ENCODE measurements at places on chromosomes 11 and 22.

- DNase-seq, result peak; percentile 87
Observed at GRCh38 chr11:2825889-2826678, 59.5 kb downstream of the CDKN1C start.

DNA sequence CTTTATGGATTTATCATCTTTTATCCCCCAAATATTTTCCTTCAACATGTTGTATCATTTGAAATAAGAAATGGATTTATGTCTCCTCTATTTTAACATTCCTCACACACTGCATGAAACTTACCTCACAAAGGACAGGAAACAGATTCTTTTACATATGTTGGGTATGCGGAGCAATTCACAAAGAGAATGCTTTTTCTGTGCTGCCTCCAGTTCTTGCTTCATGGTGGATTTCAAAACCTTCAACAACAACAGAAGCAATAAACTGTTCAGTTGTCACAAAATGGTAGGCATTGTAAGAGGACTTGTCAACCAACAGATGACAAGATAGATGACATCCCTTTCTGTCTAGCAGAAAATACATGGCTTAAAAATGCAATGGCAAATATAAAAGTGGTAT lies 36.5 kb upstream of the SLC22A24 start:
- no peak for DNase-seq

GRCh38 chr11:131687291-131688047 lies 317.1 kb downstream of the NTM start:
- DNase-seq, result no peak

GRCh38 chr22:27801616-27802345 lies at the start of gene MN1:
Gene MN1, minus strand, starts transcription at chr22:27801756. Its CDS starts 1,213 bp downstream, at chr22:27800543.
- DNase-seq, result peak; percentile 15

GRCh38 chr11:66720899-66721470 lies 8.0 kb downstream of the SPTBN2 start:
- no peak for DNase-seq

- peak; percentile 99 for DNase-seq
Observed at GRCh38 chr22:29603358-29604075, at the start of gene NF2. Gene NF2, plus strand, starts transcription at chr22:29603633. Its CDS starts 366 bp downstream, at chr22:29603999.

DNA sequence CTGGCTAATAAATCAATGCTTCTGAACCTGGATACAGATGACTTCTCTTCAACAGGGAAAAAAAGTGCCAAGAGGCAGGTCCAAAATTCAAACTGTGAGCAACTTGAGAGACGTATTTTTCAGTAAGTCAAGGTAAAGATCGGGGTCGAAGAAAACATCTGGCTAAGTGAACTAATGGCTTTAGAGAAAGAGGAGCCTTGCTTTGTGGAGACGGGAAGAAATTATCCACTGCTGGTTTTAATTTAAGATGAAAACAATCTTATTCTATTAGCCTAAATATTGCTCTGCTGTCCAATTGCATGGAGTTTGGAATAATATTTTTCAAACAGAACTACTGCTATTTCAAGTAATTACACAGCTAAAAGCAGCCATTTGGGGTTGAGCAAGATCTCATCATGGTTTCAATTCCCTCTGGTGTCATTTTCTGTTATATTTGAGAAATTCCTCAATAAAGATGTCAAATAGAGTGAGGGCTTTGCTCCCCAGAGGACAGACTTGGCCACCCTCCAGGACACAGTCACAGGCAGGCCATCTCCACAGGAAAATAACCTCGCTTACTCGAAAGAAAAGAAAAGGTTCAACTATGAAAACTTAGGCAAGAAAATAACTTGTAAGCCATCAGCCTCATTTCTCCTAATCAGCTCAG lies 29.8 kb downstream of the SCUBE1 start:
- peak; percentile 31 for DNase-seq

DNA sequence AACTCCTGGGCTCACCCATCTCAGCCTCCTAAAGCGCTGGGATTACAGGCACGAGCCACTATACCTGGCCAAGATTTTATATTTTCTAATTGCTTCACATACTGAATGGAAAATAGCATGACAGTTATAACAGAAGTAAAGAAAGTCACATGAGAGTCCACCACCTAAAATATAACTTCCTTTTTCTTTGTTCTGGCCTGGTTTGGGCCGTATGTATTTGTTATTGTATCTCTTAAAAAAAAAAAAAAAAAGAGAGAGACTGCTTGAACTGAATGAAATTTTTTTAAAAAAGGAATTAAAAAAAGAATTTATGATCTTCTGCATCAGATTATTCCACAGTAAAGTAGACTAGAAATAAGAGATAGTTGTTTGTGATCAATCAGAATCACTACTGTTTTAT lies 86.0 kb upstream of the GRIK4 start:
- no peak for DNase-seq

GRCh38 chr11:111945198-111945597 lies 8.1 kb downstream of the DIXDC1 start:
- no peak for DNase-seq

GRCh38 chr11:81449588-81450156 lies 1284.0 kb downstream of the FAM181B start:
- no peak for DNase-seq
